NCI-H774 (cell line): ENCODE measurements at places on chromosomes 2 and 18.

DNA sequence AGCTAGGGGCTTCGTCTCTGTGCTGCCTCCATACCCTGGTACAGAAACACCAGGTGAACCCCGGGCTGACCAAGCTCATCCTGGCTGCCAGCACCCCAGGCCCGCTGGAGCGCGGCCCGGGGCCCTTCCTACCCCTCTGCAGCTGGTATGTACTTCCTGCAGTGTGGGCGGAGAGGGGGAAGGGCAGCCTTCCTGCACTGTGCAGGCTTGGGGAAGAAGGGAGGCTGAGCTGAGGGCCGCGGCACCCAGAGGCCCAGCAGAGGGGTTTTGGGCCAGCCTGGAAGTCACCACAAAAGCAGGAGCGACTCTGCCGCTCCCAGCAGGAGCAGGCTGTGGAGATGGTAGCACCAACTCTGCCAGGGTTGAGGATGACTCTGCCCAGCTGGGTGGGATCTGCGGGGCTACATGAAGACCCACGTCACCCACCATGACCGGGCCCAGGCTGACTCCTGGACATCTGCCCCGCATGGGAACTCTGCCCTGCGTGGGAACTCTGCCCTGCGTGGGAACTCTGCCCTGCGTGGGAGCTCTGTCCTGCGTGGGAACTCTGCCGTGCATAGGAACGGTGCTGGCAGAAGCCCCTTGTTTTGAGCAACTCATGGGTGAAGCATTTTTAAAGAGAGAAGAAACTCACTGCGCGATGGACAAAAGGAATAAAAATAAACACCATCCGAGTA, 273.3 kb downstream of the NDUFA10 start:
- DNase-seq, result no peak

- DNase-seq, result no peak
Observed at GRCh38 chr18:28571929-28572328, 395.0 kb upstream of the CDH2 start.

DNA sequence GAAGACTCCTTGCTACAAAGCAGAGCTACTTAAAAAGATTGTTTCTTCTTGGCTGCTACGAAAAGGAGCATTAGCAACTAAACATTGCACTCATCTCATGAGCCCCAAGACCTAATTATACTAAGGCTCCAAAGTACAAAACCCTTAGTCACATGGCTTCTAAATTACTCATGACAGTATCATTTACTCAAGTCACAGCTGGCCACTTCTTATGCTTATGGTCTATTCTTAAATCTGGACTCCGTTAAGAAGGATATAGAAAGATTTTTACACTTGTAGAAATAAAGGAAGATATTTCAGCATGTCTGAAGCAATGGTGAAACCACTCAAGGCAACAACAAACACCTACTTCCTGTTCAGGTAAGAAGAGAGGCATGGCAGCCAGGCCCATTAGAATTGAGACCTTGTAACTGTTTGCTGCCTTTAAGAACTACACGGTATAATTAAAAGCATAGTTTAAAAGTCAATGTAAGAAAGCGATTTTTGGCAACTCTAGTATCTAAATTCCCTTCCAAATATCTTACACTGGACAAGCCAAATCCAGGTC, 12.7 kb downstream of the ANKRD44 start:
- no peak for DNase-seq

DNA sequence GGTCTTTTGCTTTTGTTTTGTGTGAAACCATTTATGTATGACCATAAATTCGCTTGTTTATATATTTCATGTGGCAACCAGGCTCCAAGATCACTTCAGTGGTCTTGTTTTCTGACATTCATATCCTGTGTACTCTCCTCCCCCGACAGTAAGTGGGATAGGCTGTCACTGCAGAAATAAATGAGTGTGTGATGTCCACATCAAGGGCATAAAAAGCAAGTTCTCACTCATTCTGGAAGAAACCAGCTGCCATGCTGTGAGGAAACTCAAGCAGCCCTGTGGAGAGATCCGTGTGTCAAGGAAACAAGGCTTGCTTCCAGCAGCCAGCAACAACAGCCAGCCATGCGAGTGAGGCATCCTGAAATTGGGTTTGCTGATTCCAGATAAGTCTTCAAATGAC, 39.2 kb upstream of the GNAL start:
- no peak for DNase-seq

GRCh38 chr2:69836316-69836715, 6.9 kb downstream of the GMCL1 start:
- DNase-seq, result no peak

DNA sequence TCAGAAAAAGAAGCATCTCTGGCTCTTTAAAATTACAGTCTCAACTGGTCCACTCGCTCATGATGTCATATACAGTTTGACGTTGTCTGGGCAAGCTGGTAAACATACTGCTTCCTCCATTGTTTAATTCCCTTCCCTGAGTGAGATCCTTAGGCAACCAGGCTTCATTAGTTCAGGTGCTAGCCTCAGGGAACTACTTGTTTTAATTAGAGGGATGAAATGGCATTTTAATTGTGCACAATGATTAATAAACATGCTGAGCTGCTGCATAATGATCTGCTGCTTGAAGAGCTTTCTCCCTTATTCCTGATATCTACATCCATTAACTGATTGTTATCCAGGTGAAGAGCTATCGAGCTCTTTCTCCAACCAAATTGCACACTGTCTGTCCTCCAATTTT, 195.6 kb upstream of the ETAA1 start:
- no peak for DNase-seq

DNA sequence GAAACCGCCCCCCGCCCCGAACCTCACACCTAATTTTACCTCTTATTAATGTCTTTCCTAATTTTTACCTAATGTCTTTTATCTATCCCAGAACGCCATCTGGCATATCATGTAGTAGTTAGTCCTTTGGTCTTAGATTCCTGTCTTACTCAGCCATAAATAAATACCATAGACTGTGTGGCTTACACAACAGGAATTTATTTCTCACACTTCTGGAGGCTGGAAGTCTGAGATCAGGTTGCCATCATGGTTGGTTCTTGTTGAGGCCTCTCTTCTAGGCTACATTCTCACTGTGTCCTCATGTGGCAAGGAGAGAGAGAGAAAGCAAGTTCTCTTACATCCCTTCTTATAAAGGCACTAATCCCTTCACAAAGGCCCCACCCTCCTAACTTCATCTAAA, 46.8 kb downstream of the RHBDD1 start:
- no peak for DNase-seq

DNA sequence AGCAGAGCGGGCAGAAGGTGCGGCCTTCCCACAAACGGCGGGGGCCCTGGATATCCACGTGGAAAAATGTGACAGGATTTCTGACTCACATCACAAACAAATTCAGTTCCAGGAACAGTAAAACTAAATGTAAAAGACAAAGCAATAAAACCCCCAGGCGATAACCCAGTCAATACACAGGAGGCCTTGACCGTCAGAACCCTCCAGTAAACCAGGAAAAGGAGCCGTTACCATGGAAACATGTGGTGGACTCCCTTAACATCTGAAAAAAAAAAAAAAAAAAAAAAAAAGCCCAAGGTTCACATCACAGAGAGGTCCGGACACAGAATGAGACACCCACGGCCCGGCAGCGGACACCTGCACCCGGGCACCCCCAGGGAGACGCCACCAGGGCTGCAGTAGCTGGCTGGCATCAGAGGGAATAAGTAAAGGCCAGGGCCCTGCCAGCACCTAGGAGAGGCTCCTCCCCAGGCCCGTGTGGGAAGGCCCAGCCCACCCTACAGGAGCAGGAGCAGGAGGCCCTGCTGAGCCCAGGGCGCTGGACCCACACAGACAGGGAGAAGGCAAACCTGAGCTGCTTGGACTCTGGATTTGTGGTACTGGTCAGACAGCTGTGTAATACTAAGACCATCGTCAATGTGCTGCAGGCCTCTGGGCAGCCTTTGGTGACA, 83.7 kb downstream of the TMEM18 start:
- DNase-seq, result no peak

GRCh38 chr2:8508766-8509165, 173.1 kb upstream of the ID2 start:
- no peak for DNase-seq

DNA sequence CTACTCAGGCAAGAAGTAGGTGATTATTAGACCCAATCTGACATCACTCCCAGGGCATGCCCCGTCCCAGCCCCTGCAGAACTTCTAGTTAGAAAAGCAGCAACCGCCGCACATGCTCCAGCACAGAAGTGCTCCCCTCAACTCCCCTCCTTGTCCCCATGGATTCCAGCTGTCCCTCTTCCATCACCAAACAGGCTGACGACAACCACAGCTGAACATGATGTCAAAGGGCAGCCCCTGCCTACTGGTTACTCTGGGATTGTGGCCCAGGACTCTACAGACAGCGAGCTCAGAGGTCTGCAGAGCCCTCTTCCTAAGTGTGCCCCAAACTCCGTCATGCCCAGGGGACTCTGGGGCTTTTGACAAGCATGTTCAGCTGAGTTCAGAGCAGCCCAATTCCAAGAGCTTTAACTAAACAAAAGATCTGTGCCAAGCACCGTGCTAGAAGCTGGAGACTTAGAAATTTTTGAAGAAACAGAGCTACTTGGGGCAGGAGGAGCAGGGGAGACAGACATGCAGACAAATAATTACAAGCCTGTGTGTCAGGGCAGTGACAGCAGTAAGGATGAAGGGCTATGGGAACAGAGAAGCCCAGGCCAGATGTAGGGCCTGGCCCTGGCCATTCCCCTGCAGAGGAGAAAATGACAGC, 148.1 kb downstream of the BCL11A start:
- no peak for DNase-seq

DNA sequence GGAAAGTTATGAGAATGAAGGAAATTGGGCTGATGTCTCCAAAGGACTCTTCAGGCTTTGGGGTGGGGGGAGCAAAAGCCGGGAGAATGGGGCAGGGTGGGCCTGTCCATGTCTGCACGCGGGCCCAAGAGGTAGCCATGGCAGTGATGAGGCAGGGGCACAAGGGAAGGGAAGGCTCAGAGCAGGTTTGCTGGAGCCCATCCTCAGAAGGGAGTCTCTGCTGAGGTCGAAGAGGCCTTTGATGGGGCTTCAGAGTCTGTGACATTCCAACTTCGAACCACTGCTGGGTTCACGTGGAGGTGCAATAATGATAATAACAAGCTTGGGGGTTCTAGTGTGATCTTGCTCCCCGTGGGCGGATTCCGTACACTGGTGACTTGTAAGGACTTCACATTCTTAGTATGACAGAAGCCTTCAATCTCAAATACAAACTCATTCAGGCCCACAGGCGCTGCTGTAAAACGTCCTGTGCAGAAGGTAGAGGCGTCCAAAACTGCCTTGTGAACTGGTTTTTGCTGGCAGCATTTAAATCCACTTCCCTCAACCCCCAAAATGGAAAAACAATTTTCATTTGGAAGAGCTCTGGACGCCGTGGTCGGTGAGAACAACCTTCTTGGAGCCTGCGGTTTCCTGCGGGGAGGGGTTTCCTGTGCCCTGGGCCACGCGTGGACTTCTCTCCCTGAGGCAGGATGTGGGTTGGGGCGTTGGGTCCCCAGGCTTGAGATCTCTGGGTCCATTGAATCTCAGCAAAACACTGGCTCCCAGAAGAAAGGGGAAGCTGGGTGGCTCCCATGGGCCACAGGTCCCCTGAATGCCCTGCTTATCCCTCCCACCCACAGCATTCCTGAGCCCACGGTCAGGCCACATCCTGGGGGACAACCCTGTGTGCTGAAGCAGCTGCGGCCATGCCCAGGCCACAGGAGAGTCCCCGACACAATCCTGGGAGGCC, 151.0 kb downstream of the TPO start:
- no peak for DNase-seq

DNA sequence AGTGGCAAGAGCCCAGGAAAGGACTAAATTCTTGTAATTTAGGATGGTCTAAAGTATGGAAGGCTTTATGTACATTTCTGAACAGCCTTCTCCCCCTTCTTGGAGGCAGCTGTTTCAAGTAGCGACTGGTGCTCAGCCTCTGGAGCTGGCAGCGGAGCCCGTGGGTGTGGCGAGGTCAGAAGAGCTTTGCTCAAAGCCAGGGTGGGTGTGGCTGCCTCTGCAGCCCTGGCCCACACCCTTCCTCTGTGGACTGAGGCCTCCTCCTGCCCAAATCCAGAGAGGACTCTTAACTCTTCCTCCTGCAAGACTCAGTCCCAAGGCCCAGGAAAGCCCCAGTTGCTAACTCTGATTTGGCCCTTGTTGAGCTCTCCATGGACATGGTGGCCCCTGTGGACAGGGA, 202.1 kb upstream of the REV1 start:
- DNase-seq, result no peak

- no peak for DNase-seq
Observed at GRCh38 chr18:23634692-23635091, 28.0 kb downstream of the ANKRD29 start.
